ENCODE measurements at places on chromosomes 11 and 22.

DNA sequence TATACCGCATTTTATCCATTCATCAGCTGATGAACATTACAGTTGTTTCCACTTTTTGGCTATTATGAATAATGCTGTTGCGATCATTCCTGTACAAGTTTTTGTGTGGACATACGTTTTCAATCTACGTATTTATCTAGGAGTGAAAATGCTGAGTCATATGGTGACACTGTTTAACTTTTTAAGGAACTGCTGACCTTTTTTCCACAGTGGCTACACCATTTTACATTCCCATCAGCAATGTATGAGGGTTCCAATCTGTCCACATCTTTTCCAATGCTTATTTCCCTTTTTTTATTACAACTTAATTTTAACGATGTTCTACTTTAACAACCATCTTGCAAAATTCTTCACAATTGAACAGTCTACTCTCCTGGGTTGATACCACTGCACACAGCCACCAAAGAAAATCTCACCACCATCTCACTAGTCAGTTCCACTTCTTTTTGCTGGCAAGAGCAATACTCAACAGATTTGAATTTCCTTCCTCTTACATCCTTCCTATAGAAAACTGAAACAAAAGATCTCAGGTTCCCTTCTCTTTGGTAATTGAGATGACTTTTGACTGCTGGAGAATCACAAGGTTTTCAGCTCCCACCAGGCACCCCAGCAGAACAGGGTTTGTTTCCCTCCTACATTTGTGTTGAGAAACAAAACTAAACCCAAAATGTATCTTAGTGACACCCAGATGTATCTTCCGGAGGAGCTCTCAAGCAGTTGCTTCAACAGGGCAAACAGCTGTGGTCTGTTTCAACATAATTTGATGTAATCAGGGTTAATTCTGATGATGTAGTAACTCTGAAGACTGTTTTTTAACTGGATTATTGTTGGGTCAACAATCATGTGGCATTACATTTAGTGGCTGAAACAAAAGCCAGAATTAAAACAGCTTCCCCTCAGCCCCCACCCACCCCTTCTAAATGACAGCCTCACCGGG is 7.0 kb upstream of the GAB2 start:
- DNase-seq, result no peak

DNA sequence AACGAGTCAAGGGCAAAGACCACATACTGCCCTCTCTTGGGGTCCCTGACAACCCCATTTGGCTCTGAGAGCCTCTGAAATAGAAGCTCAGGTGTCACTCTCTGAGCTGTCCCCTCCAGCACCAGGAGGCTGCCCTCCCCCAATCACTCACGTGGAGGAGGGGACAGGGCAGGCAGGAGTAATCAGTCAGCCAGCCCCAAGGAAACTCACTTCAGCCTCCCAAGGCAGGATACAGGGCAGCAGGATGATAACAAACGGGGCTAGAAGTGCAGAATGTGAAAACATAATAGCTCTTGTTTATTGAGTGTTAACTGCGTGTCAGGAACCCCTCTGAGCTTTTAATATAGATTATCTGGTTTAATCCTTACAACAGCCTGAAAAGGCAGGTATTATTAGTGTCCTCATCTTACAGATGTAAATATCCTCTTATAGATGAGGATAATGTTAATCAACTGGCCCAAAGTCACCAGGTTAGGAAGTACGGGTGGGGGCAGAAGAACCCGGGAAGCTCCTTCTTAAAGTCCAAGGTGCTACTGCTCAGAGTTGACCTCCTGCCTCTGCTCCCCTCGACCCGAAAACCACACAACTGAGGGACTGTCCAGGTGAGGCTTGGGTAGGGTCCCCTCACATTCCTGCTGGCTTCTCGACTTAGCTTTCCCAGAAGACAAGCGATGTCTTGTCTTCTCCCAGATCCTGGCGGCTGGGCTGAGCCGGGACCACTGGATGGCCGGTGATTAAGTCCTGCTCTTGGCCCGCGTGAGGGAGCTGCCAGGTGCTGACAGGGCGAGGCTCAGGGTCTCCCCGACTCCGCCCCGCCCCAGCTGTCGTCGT is 2.7 kb downstream of the CHRM4 start:
- no peak for DNase-seq

DNA sequence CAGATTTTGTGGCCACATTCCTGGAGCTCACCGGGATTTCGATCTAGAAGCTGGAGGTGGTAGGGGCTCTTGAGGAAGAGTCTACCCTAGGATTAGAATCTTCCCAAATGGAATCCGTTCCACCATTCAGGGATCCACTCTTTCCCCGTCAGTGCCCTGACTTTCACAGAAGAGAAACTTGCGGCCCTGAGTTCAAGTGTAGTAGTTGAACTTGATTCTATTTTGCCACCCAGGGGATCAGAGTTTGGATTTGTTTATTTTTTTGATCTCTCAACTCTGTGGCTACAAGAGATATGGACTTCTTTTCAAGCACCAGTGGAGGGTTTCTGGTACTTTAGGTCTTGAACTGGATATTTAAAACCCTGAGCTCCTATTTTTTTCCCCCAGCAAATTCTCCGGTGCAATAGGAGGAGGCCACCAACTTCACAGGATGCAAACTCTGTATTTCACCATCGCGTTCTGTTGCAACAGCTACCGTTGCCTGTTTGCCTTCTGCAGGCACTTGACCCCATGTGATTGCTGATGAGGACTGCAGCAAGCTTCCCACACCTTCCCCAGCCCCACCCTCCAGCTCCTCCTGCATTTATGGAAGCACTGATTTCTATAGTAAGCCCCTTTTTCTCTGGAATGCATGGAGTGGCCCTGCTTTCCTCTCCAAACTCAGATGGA is 14.8 kb upstream of the MRGPRF start:
- no peak for DNase-seq

DNA sequence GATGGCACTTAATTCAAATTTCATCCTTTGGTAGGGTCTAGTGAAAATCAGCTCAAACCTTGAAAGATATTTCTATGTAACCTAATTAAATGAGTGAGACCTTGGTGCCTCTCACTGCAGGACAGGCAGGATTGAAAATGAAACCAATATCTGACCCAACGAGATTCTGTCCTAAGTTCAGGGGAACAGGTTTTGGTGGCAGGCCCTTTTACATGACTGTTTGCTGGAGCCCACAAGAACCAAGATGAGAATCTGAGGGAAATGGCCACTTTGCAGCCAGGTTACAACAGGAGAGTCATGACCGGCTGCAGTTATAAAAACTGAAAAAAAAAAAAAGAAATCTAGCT is 130.2 kb downstream of the TRIM44 start:
- DNase-seq, result no peak

GRCh38 chr11:94563176-94563847 is 3.9 kb upstream of the PIWIL4 start:
- DNase-seq, result peak; percentile 81

GRCh38 chr11:991034-991433 is 45.5 kb downstream of the MUC6 start:
- no peak for DNase-seq

DNA sequence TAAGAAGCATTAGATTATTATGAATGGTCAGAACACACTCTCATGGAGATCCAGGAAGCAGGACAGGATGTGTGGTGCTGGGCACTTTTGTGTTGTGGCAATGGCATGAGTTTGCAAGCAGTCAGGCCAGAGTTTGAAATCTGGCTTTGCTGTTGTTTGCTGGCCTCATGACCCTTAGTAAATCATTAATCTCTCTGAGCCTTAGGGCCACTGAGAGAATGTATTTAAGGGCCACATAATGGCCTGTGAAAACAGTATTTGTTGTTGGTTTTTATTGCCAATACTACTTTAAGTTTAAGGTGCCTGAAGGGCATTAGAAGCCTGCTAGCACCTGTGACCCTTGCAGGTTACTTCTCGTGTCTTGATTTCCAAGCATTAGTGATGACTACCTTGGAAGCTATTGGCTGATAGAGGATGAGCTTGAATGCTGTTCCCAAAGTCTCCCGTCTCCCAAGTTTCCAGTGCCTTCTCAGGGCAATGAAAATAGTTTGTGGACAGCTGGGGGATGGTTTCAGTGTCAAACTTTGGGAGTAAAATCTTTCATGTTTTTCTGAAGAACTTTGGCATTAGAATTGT is 24.6 kb downstream of the STIM1 start:
- DNase-seq, result no peak

DNA sequence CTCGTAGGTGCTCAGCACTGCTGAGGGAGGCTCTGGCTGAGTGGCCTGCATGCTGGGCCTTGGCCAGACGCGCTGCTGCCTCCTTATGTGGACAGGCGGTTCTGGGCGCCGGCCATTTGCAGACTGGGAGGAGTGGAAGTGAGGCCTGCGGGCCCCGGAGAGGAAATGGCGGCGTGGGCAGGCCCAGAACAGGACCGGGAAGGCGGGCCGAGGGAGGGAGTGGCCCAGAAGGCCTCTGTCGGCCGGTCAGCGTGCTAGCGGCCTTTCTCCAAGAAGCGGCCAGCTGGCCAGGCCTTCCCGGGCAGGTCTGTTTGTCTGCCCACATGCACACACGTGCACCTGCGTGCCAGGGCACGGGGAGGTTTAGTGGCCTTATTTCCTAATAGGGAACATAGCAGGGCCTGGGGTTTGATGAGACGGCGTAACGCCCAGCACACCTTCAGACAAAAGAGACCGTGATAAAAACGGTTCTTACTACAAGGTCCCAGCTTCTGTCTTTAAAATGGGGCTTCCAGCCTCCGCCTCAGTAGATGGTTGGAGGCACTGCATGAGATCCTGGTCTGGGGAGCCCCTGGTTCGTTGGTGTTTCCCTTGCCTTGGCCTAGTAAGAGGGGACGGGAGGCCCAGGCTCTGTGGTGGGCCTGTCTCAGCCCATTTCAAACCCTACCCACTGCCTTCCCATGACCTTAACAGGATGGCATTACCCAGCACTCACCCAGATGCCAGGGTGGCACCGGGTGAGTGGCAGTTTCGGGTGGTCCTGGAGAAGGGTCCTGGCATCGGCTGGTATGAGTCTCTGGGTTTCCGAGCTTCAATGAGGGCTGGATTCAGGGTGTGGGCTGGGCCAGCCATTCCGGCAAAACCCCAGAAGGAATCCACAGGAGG is 65.1 kb upstream of the PPARA start:
- DNase-seq, result peak; percentile 85

DNA sequence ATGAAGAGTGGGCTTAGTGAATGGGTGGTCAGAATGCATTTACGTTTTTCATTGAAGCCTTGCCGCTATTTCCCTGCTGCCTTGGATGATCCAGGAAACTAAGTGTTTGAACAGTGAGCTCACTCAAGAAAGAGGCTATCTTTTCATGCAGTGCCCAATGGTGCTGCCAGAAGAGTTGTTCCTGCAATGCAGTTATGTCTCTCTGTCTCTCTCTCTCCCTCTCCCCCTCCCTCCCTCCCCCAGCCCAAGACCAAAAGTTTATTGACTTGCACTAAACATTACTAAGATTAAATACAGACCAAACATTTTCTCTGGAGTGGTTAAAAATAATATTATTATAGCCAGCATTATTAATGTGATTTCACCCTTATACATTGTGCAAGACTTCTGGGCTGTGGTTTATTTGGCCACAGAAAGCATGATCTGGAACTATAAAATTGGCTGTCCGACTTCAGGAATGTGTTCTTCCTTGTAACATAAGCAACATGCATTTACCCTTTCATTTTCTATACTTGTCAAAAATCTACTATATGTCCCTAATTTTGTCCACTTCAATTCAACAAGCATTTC is 6.6 kb upstream of the FUT4 start:
- DNase-seq, result peak; percentile 47

GRCh38 chr22:45769569-45770210 is 98.1 kb downstream of the ATXN10 start:
- no peak for DNase-seq

DNA sequence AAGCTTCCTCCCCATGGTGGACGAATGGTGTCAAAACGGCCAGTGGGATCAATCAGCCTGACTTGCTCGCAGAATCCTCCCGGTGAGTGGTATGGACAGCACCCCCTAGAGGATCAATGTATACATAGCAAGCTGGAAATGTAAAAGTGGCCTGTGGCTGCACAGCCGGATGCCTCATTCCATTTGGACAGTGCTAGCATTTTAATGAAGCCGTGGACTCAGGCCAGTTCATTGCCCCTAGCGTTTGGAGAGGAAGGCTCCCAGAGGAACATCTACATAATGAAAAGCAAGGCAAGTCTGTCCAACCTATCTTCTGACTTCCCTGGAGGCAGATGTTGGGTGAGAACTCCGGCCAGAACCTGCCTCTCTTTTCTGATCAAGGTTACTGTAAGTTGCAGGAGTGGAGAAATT is 942.3 kb downstream of the NTM start:
- peak; percentile 70 for DNase-seq

DNA sequence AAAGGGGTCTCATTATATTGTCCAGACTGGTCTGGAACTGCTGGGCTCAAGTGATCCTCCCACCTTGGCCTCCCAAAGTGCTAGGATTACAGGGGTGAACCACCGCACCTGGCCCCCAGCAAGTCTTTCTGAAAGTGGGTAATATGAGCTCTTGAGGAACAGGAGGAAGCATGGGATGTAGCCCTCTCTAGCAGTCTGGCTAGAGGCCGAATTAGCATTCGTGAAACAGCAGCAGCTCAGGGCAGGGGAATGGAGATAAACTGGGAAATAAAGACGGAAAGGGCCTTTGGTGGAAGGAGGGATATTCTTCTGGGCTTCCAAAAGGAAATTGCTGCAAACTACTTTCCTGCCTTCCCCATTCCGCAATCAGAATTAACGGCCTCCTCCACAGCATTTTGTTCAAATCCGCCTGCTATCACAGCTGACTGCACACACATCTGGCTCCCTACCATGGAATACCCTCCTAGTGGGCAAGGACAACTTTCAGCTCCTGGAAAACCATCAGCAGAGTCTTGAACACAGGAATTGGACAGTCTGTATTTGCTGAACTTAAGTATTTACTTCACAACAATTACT is 44.3 kb downstream of the MICAL3 start:
- DNase-seq, result no peak

DNA sequence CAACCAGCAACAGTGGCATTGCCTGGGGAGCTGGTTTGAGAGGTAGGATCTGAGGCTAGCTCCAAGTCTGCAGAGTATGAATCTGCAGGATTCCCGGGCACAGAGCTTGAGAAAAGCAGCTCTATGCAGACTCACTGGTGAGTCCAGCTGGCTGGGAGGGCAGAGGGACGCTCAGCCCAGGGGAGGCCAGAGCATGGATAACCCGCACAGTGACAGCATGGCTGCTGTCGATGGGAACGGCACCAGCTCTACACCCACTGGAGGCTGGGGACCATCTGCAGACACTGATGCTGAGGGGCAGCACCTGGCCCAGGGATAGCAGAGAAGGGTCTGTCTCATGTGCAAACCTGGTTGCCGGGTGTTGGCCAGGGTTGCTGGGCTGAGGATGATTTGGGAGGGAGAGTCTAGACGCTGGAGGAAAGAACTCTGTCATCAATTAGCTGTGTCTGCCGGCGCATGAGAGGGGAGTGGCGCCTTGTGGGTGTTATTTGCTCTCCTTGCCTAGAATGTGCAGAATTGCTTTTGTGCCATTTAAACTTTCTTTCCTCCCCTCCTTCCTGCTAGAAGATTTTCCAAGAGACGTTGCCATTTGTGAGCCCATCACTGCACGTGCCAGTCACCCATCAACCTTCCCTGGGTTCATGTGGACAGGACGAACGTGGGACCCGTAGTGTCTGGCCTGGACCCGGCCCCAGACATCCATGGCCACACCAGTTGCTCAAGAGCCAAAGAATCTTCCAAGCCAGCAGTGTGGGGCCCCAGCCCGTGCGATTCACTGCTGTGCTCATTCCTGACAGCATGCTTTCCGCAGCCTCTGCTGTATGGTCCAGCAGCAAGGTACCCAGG is 19.1 kb upstream of the LINC01488 start:
- DNase-seq, result no peak

GRCh38 chr11:120612513-120613263 is 101.1 kb downstream of the GRIK4 start:
- DNase-seq, result no peak

- DNase-seq, result no peak
Observed at GRCh38 chr11:104688731-104689130, 209.5 kb downstream of the CASP12 start.

- DNase-seq, result no peak
Observed at GRCh38 chr11:88414385-88414861, 76.9 kb upstream of the CTSC start.

Data from hepatic stellate cell (primary cell).